Cortex of kidney (tissue), 1 donor: ENCODE measurements at places on chromosomes 3 and 15.

DNA sequence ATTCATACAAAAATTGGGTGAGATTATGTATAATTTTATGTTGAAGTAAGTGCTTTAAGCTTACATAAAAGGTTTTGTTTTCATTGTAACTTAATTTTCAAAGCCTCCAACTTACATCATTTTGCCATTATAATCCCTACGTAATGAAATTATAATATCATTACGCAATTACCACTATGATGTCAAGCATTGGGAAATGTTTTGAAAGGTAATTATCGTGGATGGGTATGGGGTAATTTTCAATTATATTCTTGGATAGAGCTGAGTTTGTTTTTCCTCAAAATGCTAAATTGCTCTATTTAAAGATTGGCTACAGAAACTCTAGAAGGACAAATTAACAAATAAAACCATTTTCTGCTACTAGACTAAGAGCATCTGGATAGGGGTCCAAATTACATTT lies 80.2 kb upstream of the FAM3D start:
- no peak for DNase-seq

- DNase-seq, result no peak
These were observed 535 bp downstream of the C2CD4B start for GRCh38 chr15:62164396-62165103.

- peak; percentile 21 for DNase-seq
These were observed 5.8 kb downstream of the PRRT3 start for GRCh38 chr3:9946112-9947024.

GRCh38 chr3:128598884-128599664 lies 51.5 kb downstream of the RPN1 start:
- DNase-seq, result no peak

DNA sequence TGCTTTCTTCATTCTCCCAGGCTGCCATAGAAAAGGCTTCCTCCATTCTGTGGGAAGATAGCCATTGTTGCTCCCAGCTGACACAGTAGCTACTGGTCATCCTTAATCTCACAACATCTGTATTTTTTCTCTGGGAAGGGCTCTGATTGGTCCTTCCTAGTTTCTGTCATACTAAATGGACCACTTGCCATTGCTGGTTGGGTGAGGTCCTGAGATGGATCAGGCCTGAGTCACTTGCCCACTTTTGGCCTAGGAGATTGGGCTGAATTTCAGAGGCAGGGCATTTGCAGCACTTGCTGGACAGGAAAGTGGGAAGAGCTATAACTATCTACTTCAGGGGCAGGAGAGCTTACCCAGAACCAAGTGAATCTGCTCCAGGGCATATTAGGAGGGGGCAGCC lies 106.5 kb upstream of the PROK2 start:
- no peak for DNase-seq

GRCh38 chr15:31412824-31413223 lies 86.2 kb downstream of the KLF13 start:
- DNase-seq, result no peak

- DNase-seq, result no peak
These were observed 32.2 kb downstream of the NECTIN3 start for GRCh38 chr3:111103807-111104206.

DNA sequence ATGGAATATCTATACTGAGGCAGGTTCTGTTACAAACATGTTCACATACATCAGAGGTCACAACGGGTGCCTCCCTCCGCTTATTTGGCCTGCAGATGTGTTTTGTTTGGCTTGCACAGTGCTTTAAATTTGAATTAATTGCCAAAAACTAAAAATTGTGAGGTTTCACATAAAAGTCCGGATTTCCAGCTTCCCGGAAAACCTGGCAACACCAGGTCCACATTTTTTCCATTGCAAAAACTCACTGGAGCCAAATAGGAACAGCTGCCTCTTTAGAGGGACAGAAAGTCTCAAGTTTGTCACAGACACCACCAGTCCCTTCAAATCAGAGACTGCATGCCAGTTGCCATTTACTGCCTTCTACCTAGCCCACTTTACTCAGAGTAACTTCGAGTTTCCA lies 205.9 kb upstream of the MDFIC2 start:
- no peak for DNase-seq

GRCh38 chr15:41521614-41522013 lies 8.0 kb upstream of the LTK start:
- DNase-seq, result no peak

DNA sequence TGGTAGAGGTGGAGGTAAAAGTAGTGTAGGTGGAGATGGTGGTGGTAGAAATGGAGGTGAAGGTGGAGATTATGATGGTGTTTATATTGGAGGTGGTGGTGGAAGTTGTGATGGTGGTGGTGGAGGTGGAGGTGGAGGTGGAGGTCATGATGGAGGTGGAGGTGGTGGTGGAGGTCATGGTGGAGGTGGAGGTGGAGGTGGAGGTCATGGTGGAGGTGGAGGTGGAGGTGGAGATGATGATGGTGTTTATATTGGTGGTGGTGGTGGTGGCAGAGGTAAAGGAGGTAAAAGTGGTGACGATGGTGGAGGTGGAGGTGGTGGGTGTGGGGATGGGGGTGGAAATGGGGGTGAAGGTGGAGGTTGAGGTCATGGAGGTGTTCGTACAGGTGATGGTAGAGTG lies 107.8 kb downstream of the ASB7 start:
- DNase-seq, result no peak

DNA sequence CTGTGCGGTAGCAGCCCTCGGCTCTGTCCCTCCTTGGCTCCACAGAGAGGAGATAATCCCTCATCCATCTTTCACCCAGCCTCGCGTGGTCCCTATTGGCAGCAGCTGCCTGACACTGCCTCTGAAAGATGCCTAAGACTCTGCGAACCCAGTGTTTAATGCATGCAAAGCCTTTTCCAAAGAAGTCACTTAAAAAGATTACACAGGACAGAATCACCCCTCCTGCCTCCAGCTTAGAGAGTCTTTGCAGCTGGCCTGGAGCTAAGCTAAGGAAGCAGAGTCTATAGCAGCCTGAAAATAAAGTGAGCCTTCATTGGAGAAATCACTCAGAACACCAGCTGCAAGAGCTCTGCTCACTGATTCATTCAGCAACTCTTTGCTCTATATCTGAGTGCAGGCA lies 247.2 kb downstream of the SHQ1 start:
- DNase-seq, result no peak

GRCh38 chr3:59746585-59746984 lies 696.8 kb upstream of the CFAP20DC start:
- no peak for DNase-seq

- no peak for DNase-seq
These were observed 585.1 kb upstream of the SUCLG2 start for GRCh38 chr3:68239542-68239941.

DNA sequence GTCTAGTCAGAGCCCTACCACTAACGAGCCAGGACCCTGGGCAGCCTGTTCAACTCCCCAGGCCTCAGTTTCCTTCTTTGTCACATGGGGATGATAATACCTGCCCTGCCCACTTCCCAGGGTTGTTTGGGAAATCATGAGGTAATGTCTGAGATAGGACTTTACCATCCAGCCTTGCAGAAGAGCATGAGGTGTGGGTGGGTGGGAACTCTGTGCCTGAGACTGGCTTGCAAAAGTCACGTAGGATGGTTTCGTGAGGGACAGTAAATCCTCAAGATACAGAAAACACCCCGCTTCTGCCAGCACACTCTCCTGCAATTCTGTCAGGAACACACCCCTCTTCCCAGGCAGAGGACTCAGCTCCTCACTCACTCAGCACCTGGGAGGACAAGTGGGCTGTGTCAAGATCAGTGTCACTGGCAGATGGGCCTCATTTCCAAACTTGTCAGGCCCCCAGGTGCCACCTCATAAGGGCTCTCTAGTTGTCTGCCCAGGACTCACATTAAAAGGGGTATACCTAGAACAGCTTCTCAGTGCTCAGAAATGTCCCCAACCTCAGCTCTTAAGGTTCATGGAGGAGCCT lies 58.4 kb downstream of the DAPK2 start:
- no peak for DNase-seq

DNA sequence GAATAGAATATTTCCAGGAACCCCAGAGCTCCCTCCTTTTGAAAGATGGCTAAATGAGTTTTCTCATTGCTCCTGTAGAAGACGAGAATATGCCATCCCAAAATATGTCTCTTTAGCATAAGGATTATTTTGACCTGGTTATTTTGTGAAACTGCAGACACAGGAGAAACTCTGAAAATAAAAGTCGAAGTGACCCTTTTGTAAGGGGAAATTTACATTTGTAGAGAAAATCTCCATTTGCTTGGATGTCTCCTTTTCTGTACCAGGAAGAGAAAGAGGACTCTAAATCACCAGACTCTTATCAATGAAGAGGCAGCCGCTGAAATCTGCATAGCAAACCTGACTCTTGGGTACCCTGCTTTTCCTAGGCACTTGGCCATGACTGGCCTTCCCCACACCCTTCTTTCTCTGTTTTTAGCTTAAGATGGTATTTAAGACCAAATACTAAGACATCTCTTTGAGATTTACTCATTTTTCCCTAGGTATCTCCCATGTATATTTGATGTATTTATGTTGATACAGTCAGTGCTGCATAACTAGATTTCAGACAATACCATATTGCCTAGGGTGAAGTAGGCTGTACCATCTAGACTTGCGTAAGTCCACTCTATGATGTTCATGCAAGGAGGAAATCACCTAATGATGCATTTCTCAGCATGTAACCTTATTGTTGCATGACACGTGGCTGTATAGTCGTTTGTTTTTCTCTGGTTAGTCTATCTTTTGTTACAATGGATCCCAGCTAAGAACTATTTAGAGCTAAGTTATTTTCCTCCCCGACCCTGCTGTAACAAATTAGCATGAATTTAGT lies 98.2 kb upstream of the UBE3A start:
- no peak for DNase-seq

DNA sequence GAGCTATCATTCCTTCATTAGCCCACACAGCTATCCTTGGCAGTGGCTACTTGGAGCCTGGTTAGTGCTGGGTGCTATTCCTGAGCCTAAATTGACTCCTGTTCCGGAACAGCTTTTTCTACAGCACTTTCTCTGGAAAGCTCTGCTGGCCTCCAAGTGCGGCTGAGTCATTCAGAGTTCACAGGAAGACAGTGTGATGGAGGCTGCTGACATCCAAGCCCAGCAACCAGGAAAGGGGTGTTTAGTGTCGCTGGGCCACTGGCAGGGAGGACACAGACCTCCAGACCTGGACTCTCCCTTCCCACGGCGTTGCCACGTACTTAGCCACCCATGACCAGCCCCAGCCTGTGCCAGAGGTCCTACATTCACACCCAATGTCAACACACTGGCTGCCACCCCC lies 28.7 kb downstream of the CACNA2D2 start:
- no peak for DNase-seq

DNA sequence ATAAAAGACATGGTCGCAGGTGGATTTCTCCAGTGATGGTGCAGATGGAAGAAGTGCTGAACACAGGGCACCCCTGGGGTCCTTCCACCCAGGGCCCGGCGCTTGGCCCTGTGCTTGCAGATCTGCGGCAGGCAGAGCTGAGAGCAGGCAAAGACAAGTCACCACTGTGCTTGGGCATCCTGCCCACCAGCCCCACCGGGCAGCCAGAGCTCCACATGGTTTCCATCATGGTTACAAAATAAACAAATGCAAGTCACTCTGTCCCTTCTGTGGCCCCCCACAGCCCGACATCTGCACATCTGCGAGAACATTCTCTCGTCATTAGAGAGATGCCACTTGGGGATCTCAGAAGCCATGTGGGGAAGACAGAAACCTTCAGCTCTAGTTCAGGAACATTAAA lies 37.6 kb upstream of the SFMBT1 start:
- DNase-seq, result no peak

GRCh38 chr3:102174312-102174712 lies 260.5 kb upstream of the ZPLD1 start:
- no peak for DNase-seq

DNA sequence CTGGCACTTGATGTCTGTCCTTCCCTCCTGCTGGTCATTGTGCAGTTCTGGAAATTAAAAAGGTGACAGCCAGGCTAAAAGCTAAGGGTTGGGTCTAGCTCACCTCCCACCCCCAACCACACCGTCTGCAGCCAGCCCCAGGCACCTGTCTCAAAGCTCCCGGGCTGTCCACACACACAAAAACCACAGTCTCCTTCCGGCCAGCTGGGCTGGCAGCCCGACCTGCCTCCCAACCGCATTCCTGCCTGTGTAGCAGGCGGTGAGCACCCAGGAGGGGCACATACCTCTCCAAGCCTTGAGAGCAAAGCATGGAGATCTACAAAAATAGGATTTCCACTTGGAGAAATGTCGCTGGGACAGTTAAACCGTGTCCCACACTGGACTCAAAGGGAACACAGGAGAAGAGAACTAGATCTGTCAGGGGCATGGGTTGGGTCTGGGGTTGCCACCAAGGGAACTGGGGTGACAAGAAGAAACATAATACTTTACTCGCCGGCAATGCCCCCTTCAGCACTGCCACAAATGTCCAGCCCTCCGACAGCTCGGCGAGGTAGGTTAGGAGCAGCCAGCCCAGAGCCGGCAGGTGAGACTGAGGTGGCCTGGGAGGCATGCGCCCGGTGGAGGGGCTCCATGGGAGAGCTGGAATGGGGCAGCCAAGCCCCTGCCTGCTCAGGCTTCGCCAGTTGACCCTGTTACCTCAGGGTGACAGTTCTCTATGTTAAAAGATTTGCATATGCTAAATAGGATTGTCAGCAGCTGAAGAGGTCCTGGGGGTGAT lies 52.2 kb downstream of the EXOG start:
- no peak for DNase-seq

GRCh38 chr3:197734667-197735318 lies 1.9 kb downstream of the RUBCN start:
- no peak for DNase-seq

GRCh38 chr3:108474581-108474980 lies 35.8 kb downstream of the MYH15 start:
- no peak for DNase-seq

- DNase-seq, result no peak
These were observed 48.0 kb upstream of the TSPAN3 start for GRCh38 chr15:77118882-77119321.

GRCh38 chr15:65801229-65801805 lies 9.2 kb upstream of the DENND4A start:
- no peak for DNase-seq

DNA sequence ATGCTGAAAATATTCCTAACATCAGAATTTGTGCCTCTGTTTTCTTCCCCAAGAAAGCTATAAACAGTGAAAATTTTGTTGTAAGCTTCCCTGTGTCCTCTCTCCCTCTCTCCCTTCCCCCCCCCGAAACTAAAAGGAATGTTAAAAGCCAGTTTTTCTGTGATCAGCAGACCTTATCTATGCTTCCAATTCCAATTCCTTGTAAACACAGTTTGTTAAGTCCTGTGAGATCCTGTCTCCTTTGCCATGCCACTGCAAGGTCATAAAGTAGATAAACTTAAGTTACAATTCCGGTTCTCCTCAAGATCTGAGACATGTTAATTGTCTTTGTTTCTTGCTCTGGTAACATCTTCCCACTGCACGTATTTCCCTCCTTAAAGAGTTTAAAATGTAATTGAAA lies 42.9 kb upstream of the DHX36 start:
- no peak for DNase-seq
